C1 segment of cervical spinal cord (tissue), 14 donors: ENCODE measurements at places on chromosomes 2 and 18.

GRCh38 chr18:58148954-58149471 lies 105.0 kb downstream of the NEDD4L start:
- no peak for DNase-seq

- no peak for DNase-seq
Observed at GRCh38 chr2:1730015-1730927, 14.0 kb downstream of the PXDN start.

- no peak for DNase-seq
Observed at GRCh38 chr18:76051396-76052226, 443.4 kb downstream of the ZNF516 start.

GRCh38 chr2:8000870-8001269 lies 681.0 kb upstream of the ID2 start:
- no peak for DNase-seq

GRCh38 chr18:615092-615521 lies 18.3 kb downstream of the CLUL1 start:
- no peak for DNase-seq

DNA sequence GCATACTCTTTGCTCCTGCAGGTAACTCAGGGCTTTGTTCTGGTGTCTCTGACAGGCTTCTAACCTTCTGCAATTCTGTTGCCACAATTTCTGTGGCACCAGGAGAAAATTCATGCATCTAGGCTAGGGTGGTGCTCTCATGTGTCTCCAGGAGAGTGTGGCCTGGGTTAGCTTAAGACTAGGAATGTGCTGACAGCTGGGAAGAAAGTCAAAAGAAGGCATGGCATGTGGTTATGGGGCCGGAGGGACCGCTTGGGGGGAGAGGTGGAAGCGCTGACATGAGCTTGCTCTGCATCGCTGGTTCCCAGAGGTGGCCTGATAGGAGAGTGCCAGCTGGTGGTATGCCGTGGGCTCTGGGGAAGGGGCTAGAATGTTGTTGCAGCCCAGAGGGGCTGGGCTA lies 173.3 kb upstream of the TNP1 start:
- DNase-seq, result no peak

- DNase-seq, result no peak
Observed at GRCh38 chr2:19355014-19355405, 3.4 kb downstream of the OSR1 start.

- DNase-seq, result no peak
Observed at GRCh38 chr18:44625386-44625785, 55.3 kb upstream of the SETBP1 start.

GRCh38 chr18:70221156-70221914 lies 15.8 kb upstream of the RTTN start:
- no peak for DNase-seq

- peak; percentile 27 for DNase-seq
Observed at GRCh38 chr2:20381457-20381856, 30.8 kb upstream of the PUM2 start.

DNA sequence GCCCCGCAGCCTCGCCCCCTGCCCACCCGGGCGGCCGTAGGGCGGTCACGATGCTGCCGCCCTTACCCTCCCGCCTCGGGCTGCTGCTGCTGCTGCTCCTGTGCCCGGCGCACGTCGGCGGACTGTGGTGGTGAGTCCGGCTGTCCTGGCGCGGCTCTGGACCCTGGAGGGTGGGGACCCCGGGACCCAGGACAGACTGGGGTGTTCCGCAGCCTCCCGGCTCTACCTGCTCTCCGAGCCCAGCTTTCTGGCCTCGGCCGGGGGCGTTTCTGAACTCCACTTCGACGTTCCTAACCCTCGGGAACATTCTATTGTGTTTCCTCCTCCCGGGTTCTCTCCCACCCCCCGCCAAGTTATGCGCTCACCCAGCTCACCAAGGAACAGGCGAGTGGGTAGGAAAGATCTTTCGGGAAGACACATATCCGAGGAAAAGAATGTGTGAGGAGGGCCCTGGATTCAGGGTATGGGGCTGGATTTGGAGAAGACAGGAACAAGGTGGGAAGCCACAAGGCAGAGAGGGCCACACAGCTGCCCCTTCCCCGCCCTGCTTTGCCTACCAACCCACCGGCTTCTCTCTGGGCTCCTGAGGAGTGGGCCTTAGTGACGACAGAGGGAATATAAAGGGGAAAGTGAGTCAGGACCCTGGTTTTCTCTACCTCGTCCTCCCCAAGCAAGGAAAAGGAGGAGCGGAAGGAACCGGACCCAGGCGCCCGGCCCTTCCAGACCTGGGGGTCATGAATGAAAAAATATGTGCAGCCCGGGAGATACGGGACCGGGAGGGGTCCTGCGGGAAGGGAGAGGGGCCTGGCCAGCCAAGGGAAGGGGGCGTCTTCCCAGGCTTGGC lies 605 bp downstream of the WNT6 start:
- DNase-seq, result no peak

GRCh38 chr2:159615367-159616285 lies 722 bp downstream of the BAZ2B start:
- peak; percentile 84 for DNase-seq

GRCh38 chr2:24613154-24613814 lies 122.2 kb downstream of the NCOA1 start:
- DNase-seq, result no peak

GRCh38 chr2:19762142-19762541 lies 139.6 kb downstream of the TTC32 start:
- no peak for DNase-seq

- DNase-seq, result no peak
Observed at GRCh38 chr2:105682401-105682800, 62.3 kb upstream of the NCK2 start.

DNA sequence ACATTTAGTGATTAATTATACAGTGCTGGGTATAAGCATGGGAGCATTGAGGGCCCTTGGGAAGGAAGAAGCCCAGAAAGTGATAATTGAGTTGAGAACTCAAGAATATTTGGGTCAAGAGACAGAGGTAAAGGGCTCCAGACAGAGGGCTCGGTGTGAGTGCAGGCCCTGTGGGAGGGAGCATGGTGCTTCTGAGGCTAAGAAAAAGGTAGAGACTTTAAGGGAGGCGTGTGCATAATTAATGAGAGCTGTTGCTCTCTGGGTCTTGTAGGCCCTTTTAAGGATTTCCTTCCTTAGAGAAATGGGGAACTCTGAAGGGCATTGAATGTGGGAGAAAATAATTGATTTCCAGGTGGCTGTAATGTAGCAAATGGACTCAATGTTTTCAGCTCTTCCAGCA lies 735.0 kb upstream of the POU3F3 start:
- DNase-seq, result no peak

- no peak for DNase-seq
Observed at GRCh38 chr2:10304458-10305253, 2.0 kb downstream of the HPCAL1 start.

GRCh38 chr2:121969766-121970639 lies 214.6 kb downstream of the TSN start:
- DNase-seq, result no peak

DNA sequence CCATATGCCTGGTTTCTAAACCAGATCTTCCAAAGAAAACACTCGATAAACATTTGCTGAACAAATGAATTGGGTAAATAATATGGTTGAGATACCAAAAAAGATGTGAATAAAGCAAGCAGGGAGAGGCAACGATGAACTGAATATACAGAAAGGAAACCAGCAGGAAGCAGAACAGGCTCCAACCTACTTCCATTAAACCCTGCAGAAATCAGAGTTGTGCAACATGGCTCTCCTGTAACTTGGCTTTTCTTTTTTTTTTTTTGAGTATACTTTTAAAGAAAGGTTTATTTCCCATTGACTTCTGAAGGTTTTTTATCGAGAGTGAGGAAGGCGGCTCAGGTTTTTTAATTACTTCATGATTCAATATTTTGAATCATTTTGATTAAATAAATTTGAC lies 23.5 kb downstream of the ITSN2 start:
- no peak for DNase-seq

- DNase-seq, result peak; percentile 80
Observed at GRCh38 chr2:85888684-85889626, at the start of gene ST3GAL5. TSS of gene ST3GAL5 (minus strand) at chr2:85888990. CDS start at chr2:85888905, 85 bp downstream.

DNA sequence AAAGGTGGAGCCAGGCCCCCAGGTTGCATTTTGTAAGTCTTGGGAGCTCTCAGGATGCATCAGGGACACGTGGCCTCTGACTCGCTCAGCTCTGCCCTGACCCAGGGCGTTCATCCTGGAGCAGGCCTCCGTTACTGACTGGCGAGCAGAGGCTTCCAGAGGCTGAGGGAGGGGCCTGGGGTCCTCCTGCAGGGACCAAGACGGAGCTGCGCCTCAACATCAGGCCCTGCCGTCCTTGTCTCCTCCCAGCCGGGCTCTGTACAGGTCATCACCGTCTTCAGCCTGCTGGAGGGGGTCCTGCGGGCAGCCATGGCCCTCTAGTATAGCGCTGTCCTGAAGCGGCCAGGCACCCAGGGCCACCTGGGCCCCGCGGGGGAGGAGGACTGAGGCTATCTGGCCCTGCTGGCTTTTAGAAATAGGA lies 10.2 kb upstream of the ALPP start:
- DNase-seq, result no peak

DNA sequence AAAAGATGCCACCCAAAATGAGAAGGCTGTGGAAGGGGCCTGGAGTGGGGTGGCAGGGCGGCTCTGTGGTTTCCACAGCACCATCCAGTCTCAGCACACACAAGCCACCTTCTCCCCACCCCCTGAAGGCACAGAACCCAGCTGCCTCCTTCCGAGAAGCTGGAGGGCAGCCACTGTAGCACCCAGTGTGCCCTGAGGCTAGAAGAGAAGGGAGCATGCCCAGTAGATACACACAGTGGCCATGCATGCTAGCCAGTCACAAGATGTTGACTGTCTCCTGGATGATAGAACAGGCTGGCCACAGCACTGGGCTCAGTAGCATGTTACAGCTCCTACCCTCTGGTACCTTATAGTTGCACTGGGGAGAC lies 148.9 kb upstream of the EPAS1 start:
- DNase-seq, result no peak

GRCh38 chr2:96391153-96391827 lies 55.7 kb downstream of the NCAPH start:
- DNase-seq, result no peak

- DNase-seq, result no peak
Observed at GRCh38 chr2:196113061-196113974, 44.7 kb upstream of the DNAH7 start.

DNA sequence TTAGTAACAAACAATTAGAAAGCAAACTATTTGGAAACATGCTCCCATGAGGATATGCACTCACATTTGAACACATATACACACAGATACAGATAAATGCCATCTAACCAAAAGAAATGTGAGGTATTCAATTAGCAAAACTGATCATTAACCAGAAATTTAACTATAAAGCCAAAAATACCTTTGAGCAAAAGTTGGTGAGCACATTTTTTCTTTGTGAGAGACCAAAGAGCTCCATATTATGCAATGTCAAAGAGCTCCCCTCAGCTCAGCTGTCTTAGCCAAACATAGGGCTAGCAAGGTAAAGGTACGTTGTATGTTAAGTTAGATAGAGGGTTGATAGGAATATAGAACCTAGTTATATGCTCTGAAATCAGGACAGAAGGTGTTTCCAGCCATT lies 43.8 kb downstream of the CYBRD1 start:
- no peak for DNase-seq

GRCh38 chr2:44736270-44736942 lies 205.1 kb upstream of the SIX3 start:
- no peak for DNase-seq

- DNase-seq, result no peak
Observed at GRCh38 chr18:36454245-36454644, 156.7 kb downstream of the FHOD3 start.

GRCh38 chr18:63963615-63964256 lies 6.1 kb upstream of the SERPINB8 start:
- DNase-seq, result no peak

GRCh38 chr2:25505622-25506021 lies 163.9 kb upstream of the DNMT3A start:
- no peak for DNase-seq

- no peak for DNase-seq
Observed at GRCh38 chr2:213129311-213129710, 22.1 kb downstream of the IKZF2 start.

GRCh38 chr2:143856978-143857377 lies 662.9 kb downstream of the ZEB2 start:
- DNase-seq, result no peak

GRCh38 chr18:37689841-37690240 lies 124.2 kb upstream of the CELF4 start:
- DNase-seq, result no peak

- no peak for DNase-seq
Observed at GRCh38 chr2:205703471-205704126, 21.3 kb downstream of the NRP2 start.

DNA sequence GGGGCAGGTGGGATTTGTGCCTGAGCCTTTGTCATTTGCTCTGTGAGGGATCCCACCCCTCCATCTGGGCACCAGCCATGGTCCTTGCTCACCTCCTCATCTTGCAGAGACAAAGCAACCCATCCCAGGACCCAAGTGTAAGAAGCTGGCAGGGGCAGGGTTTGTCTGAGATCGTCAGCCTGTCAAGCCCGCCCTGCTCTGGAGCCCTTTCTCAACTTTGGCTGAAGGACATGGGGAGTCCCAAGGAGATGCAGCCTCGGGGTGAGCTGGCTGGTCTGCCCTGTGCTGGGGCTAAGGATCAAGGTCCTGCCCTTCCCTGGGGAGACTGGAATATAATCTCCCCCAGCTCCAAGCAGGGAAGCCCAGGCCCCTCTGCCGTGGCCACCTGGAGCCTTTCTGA lies 86.0 kb downstream of the CAPN13 start:
- DNase-seq, result no peak

- DNase-seq, result peak; percentile 9
Observed at GRCh38 chr2:132668189-132668823, 1.7 kb downstream of the LYPD1 start.

- no peak for DNase-seq
Observed at GRCh38 chr2:39377226-39377939, 59.7 kb downstream of the MAP4K3 start.

DNA sequence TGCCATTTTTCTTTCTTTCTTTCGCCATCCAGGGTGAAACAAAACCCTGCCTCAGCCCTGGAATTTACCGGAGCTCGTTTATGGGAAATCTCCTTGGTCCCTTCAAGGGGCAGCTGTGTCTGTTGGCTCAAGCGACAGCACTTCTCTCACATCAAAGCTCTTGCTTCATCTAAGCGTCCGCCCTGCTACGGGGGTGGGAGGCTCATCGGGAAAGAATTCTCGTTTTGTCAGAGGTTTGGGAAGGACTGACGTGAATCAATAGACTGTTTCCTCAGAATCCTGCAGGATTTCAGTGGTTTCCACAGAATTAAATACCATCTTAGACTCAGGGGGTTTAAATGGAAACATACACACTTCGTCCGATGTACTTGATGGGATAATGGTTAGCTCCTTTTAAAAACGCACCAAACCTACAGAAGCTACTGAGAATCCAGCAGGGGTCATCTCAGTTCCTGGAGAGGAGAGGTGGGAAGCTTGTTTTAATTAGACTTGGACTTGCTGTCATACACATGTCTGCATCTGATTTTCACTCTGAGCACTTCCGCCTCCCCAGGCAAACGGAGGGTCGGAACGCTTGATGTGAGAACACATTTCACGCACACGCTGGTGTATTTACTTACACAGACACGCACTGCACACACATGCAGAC lies 91.6 kb downstream of the ASB1 start:
- no peak for DNase-seq

DNA sequence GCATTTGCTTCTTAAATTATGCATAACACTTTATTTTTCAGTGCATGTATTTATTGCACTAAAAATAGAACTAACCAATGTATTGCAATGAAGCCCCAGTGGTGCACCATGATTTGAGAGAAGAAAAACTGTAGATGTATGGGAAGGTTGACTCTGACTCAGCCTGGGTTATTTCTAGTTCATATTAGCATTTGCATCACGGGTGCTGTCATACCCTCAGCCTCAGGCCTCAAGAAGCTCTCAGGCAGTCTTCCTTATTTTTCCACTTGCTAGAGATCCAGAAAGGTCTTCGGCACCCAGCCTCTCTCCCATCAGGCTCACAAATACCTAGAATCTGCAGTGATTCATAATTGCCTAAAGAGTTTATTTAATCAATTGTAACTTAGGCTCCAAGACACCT lies 148.0 kb downstream of the DNER start:
- DNase-seq, result no peak
